Coronary artery (tissue), 2 donors: ENCODE measurements at places on chromosomes 3 and 15.
A peak's percentile ranks its signal among the peaks of the same experiment; 100 is the strongest.

GRCh38 chr3:65583188-65583587 is 455.5 kb downstream of the MAGI1 start:
- DNase-seq = no peak

GRCh38 chr15:99453637-99454030 is 112.2 kb upstream of the MEF2A start:
- peak; percentile 72 for DNase-seq

GRCh38 chr3:132804498-132804897 is 82.3 kb upstream of the NPHP3 start:
- DNase-seq = no peak

DNA sequence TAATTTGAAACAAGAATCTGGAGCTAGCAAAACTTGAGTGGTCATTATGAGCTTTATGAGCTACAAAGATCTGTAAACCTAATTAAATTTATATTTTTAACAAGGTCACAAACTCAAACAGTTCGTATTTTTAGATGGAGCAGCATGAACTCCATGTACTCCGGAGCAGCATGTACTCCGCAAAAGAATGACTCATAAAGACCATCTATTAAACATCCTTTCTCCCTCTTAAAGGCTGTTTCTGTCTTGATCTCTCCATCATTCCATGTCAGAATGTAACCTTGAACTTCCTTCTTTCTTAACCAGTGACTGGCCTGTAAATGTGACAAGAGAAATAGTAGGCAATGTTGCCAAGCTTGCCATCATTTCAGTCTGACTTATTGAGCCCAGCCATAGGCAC is 696.9 kb downstream of the ZNF385D start:
- no peak for DNase-seq

GRCh38 chr15:83848315-83849050 is 194.6 kb downstream of the ADAMTSL3 start:
- no peak for DNase-seq
